ENCODE measurements at places on chromosomes 3 and 15.

GRCh38 chr3:111639316-111639715, 44.2 kb upstream of the ZBED2 start:
- DNase-seq: no peak

DNA sequence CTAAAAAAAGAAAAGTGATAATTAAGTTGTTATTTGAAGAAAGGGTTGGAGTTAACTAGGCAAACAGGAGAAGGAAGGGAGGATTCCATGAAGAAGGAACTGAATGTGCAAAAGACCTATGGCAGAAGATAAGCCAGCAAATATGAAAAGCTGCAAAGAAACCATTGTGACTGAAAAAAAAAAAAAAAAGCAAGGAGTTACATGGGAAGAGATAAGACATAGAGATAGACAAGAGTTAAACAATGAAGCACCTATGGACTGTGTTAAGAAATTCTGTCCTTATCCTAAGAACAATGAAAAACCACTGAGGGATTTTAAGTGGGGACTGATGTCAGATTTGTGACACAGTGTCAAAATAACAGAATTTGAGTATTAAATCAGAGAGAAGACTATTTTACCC, 17.0 kb downstream of the ZNF280D start:
- DNase-seq: no peak

- no peak for DNase-seq
Measured at GRCh38 chr3:65291448-65292125, 603.8 kb upstream of the ADAMTS9 start.

DNA sequence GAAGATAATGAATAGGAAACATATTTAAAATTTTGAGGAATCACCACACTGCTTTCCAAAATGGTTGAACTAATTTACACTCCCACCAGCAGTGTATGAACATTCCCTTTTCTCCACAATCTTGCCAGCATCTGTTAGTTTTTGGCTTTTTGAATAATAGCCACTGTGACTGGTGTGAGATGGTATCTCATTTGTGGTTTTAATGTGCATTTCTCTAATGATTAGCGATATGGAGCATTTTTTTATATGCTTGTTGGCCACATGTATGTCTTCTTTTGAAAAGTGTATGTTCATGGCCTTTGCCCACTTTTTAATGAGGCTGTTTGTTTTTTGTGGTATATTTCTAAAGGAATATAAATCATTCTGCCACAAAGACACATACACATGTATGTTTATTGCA, 166.3 kb downstream of the NECTIN3 start:
- no peak for DNase-seq

DNA sequence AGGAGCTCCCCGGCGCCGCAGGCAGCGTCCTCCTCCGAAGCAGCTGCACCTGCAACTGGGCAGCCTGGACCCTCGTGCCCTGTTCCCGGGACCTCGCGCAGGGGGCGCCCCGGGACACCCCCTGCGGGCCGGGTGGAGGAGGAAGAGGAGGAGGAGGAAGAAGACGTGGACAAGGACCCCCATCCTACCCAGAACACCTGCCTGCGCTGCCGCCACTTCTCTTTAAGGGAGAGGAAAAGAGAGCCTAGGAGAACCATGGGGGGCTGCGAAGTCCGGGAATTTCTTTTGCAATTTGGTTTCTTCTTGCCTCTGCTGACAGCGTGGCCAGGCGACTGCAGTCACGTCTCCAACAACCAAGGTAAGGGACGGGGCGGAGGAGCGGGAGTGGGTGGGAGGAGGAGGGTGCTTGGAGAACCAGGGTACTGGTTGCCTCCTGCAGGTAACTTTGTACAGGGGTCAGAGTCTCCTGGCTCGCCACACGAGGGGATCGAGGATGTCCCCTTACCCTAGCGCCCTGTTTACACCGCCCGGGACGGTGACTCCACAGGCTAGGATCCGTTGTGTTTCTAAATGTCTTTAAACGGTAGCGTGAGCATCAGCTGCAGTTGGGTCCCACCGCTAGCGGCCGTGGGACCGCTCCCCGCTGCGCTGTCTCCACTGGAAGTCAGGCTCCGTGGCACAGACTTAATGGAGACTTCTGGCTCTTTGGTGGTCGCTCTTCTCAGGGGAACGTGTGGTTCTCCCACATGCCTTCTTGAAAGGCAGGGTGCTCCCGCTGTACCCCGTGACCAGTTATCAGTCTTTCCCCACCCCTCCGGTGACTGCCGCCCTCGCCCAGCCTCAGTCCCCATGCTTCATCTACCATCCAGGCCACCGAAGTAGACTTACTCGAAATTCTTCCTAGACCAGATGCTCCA, 515 bp downstream of the EPHA6 start:
- DNase-seq: peak; percentile 3

DNA sequence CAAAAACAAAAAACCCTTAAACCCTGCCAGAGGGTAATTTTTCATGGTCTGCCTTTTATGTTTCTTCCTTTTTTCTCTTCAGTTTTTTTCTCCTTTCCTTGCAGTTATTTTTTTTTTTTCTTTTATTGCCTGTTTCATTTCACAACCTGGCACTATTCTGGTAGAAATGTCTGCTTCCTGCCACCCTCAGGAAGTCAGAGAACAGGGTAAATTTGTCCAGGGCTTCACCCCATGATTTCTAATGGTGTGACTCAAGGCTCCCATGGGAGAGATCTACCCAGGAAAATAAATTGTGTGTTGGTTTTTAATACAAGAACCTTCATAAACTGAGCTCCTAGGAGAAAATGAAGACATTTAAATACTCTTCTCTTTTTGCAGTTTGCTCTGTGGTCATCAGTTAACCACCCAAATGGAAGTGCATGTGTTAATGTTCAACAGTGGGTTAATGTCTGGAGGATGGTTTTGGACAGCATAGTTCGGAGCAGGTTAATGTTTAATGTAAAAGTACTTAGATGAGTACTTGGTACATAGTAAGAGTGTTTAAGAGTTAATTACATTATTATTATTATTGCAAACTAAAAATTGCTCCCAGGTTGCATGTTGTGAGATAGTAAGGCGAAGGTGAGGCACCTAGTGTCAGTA, 45.9 kb downstream of the CGNL1 start:
- DNase-seq: peak; percentile 61

GRCh38 chr3:4794331-4794730, 184.9 kb upstream of the BHLHE40 start:
- DNase-seq: no peak

DNA sequence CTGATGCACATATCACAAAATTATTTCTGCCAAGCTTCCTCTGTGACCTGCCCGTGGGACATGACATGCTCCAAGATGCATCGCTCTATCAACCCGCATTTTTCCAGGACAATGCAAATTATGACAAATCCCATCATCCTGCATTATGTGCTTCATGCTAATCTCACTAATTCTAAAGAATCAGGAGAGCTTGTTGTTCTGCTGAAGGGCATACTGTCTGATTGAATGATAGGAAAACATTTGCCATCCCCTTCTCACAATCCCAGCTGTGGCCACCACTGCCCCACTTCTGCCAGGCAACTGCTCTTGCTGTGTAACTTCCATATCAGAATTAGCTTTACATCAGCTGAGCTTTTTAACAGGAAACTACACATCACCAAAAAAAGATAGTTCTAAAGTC, 203.5 kb upstream of the NANOGP8 start:
- DNase-seq: no peak

DNA sequence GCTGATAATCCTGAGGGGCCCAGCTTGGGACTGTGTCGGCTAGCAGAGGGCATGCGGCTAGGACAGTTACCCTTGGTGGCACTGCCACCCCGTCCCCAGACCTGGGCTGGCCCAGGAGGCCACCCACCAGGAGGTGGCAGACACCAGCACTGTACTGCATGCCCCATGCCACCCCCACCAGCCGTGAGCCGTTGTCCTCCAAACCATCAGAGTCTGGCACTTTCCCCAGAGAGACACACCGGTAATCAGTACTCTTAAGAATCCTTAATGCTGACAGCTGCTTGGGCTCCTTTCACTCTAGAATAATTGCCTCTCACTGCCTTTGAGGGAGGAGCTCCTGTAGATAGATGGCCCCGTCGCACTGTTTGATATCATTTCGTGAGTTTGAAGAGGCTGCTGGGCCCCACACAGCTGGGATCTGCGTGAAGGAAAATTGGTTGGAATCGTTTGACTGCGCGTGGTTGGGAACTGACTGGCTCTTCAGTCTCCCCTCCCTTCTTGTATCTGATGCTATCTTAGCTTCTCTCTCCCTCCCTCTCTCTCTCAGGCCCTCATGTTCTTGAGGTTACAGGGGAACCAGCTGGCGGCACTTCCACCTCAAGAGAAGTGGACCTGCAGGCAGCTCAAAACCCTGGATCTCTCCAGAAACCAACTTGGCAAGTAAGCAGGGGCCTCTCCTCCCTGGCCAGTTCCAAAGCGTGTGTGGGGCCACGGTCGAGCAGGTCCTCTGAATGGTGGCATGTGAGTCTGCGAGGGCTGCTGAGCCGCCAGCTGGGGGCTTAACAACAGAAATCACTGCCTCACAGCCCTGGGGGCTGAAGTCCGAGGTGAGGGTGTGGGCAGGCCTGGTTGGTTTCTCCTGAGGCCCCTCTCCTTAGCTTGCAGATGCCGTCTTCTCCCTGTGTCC, 94.9 kb downstream of the LRRK1 start:
- no peak for DNase-seq

DNA sequence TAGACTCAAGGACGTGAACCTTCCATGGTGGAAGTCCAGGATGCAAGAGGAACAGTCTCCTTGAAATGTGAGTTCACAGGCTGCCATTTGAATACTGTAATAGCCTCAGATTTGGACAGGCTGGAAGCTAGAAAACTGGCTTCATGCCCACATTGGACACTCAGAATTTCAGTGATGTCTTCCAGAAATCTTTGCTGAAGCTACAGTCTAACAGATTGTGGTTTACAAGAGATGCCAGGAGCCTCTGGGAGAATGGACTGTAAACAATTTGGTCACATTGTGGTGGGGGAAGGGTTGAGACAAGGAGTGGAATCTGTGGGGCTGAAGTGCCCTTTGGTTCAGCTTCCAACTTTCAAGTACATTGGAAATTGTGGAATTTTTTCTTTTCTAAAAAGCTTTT, 252.0 kb upstream of the PROK2 start:
- DNase-seq: peak; percentile 77

DNA sequence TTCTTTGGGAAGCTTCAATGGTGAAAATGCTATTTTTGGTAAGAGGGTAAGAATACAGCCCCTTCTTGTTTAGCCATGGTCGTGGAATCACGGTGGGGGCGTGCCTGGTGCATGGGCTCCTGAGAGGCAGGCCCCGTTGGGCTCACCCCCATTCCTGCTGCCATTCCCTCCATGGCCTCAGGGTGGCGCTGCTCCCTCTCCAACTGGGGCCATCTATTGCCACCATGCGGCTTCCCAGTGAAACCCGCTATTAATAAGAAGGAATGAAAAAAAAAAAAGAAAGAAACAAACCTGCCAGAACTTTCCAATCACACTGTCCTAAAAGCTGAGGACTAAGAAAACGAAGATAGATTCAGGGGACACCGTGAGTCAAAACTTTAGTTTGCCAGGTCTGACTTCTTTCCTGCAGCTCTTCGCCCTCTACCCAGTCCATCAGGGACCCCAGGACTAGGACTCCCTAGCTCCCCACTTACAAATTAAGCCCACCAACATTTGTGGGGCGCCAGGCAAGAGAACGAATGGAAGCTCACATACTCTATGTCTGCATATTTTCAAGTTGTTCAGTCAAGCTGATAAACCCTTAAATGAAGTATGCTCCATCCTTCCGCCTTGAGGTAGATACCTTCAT, 30.6 kb upstream of the ABHD2 start:
- DNase-seq: peak; percentile 85

DNA sequence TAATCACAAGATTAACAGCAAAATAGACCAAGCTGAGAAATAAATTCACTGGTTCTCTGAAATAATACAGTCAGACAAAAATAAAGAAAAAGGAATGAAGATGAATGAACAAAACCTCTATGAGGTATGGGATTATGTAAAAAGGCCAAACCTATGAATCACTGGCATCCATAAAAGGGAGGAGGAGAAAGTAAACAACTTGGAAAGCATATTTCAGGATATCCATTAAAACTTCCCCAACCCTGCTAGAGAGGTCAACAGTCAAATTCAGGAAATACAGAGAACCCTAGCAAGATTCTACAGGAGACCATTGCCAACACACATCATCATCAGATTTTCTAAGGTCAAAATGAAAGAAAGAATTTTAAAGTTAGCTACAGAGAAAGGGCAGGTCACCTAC, 649.7 kb upstream of the CBLB start:
- DNase-seq: peak; percentile 50

DNA sequence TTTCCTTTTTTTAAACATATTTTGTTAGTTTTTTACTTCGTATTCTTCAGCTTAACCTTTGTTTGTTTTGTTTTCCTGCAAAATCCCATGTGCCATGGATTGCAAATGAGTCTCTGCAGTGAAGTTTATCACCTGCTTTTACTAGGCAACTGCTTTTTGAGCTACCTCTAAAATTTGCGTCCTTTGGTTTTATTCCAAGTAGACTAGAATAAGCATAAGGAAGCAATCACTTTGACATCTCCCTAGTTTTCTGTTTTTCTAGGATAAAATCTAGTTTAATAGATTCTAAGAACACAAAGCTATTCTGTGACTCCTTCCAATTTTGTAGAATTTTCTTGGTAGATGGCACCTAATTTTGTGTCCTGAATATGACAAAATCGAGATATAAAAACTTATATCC, 1059.2 kb downstream of the OTOL1 start:
- no peak for DNase-seq

GRCh38 chr3:4943549-4943948, 35.7 kb upstream of the BHLHE40 start:
- DNase-seq: peak; percentile 13

- no peak for DNase-seq
Measured at GRCh38 chr3:158102242-158103080, 3.8 kb downstream of the SHOX2 start.

DNA sequence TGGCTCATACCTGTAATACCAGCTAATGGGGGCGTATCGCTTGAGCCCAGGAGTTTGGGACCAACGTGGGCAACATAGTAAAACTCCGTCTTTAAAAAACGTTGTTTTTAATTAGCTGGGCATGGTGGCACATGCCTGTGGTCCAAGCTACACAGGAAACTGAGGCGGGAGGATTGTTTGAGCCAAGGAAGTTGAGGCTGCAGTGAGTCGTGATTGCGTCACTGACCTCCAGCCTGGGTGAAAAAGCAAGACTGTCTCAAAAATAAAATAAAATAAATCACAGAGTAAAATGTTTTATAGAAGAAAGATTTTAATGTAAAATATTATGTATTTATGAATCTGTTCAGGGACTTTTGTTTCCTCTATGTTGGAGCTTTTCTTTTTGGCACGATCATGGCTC, 15.3 kb upstream of the STRIT1 start:
- DNase-seq: peak; percentile 46

- no peak for DNase-seq
Measured at GRCh38 chr3:11734-12133, 184.8 kb upstream of the CHL1 start.

DNA sequence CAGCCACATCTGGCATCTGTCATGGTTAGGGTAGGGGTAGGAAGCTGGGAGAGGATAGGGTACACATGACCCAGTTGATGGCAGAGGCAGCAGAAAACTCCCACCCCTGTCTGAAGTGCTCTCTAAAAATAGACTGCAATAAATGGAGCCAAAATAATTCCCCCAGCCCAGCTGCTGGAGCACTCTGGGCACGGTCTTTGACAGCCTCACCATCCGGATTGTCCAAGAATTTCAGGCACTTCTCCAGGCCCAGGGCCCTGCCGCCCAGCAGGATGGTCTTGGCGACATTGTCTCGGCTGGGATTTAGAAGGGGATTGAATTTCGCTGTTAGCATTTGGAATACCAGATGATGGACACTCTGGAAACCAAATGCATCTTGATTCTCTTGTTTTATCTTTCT, 103.7 kb downstream of the IQSEC1 start:
- DNase-seq: no peak

All from GM23248 (cell line).